Hindlimb muscle (tissue), 1 donor: ENCODE measurements at places on chromosomes 16 and 17. TPM values are rescaled to one million over a fixed set of nuclear protein-coding genes. Genes with fewer than 3 reads are reported as not detected.

- DNase-seq = no peak
These were observed 36.2 kb downstream of the ASPA start for GRCh38 chr17:3511852-3512504.

GRCh38 chr17:80295146-80295545, 34.5 kb downstream of the RNF213 start:
- DNase-seq = no peak

FBXL16 gene
- 0.52 TPM for polyA plus RNA-seq

CDRT15 gene
- polyA plus RNA-seq = 0.86 TPM

GRCh38 chr17:64291268-64291851, 28.3 kb upstream of the TEX2 start:
- no peak for DNase-seq

DNA sequence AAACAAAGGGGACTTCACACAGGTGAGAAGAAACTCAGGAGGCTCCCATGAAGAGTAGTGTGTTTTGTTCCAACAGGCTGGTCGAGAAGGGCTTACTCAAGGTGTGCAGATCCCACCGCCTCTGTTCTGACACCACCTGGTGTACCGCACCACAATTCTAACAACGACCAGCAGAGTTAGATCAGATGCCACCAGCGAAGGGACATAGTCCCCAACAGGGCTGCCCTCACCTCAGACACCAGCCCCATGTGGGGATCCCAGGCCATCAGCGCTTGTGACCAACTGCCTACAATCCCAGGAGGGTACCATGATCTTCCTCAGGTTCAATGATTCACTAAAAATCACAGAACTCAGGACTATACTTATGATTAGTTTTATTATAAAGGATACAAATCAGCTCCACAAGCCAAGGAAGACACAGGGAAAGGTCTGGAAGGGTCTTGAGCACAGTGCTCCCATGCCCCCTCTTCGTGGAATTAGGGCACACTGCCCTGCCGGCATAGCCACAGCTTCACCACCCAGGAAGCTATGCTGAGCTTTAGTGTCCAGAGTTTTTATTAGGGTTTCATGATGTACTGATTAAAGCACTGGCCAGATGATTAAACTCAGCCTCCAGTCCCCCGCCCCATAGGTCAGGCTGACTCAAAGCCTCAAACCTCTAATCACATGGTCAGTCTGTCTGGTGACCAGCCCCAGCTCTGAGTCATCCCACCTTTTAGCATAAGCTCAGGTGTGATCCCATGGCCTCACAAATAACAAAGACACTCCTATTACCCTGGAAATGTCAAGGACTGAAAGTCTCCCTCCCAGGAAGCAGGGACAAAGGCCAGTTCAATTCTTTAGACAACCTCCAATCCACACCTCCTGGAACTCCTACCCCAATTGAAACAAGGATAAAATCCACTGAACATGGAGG, 26.0 kb downstream of the TRIM25 start:
- no peak for DNase-seq

HOXB8 gene
- polyA plus RNA-seq = 0.49 TPM

FASN gene
- polyA plus RNA-seq = 34.7 TPM

SEZ6L2 gene
- polyA plus RNA-seq = 3.3 TPM

DNA sequence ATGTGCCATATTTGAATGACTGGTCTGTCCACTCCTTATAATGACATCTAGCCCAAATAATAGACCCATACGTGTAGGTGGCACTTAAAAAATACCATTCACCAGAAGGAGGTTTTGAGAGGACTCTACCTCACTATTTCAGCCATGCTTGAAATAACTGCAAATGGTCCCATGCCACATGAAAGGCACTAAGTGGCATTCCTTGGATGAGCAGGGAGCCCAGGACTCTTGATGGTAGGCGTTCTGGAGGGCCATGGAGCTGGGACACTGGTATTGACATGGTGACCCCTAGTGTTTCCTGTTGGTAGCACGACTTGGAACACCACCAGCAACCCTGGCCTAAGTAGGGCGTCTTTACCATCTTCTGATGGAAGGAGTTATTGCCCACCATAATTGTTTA, 148.7 kb upstream of the ZFHX3 start:
- DNase-seq = no peak

KRTAP9-8 gene
- polyA plus RNA-seq = not detected

TEKT1 gene
- not detected for polyA plus RNA-seq

C17orf67 gene
- 2.3 TPM for polyA plus RNA-seq

EFCAB5 gene
- 1.1 TPM for polyA plus RNA-seq

GRCh38 chr17:80846932-80847331, 144.7 kb upstream of the CHMP6 start:
- DNase-seq = no peak

GRCh38 chr17:36197387-36197703, 787 bp upstream of the CCL3L1 start:
- DNase-seq = no peak

DNA sequence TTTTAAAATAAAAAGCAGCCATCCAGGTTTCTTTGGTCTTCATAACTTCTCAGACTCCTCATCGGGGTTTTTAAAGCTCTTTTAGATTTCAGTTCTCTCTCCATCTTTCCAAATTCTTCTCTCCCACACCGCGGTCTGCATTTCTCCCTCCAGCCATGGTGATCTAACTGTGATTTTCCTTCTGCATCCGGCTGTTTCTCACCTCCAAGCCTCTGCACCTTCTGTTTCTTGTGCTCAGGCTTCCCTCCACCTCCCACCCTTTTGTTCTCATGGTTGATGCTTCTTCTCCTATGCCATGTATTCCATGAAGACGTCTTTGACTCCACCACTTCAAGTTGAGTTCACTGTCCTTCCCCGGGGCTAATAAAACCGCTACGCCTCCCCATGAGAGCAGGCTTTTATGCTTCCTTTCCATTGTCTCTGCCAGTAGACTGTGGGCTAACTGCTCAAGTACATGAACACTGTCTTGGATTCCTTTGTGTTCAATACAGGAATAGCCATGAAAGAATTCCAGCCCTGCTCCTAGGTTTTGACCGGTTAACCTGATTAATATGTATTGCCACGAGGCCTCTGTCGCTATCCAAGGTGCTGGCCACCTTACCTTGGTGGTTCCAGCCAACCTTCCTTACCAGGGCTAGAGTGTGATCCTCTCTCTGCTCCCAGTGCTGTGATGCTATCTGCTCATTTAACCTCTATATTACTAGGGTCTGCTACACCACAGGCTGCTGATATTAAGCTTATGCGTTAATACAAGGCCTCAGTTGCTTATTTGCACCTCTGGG, 625.1 kb downstream of the HS3ST4 start:
- no peak for DNase-seq

DNA sequence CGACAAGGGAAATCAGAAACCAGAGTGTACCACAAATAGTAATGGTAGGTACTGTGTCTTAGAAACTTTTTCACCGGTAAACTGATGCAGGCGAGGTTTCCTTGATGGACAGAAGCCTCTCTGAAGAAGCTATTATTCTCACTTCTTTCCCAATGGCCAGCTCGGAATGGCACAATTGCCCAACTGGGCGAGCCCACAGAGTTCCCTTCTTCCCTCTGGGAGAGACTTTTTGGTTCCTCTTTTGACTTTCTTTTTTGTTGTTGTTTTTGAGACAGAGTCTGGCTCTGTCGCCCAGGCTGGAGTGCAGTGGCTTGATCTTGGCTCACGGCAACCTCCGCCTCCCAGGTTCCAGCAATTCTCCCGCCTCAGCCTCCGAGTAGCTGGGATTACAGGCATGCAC, 16.9 kb downstream of the SLC43A2 start:
- no peak for DNase-seq

DNA sequence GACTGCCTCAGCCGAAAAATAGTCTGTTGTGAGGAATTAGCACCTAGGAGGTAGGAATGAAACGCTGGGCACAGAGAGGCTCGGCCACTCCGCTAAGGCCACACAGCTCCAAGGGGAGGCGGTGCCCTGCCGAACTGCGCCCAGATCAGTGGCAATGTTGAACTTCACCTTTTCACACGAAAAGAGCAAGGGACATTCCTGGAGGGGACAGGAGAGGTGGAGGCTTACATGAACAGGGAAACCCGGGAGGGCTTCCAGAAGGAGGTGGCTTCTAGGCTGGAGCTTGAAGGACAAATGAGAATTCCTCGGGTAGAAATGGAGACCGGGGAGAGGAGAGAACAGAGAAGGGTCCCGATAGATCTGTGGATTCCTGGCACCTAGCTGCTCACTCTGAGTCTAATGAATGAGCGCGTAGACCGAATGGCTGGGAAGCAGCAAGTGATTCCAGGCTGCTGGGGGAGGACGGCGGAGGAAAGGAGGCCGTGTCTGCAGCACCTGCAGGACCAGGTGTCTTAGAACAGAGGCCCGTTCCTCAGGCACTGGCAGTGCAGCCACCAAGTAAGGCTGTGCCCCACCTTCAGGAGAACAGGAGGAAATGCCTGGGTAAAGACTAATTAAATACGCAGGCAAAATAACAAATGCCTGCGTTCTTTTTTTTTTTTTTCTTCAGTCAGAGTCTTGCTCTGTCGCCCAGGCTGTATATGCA, 722 bp upstream of the SLC38A10 start:
- DNase-seq = no peak

- DNase-seq = no peak
These were observed 138.6 kb downstream of the CDH8 start for GRCh38 chr16:61897657-61898056.

DNA sequence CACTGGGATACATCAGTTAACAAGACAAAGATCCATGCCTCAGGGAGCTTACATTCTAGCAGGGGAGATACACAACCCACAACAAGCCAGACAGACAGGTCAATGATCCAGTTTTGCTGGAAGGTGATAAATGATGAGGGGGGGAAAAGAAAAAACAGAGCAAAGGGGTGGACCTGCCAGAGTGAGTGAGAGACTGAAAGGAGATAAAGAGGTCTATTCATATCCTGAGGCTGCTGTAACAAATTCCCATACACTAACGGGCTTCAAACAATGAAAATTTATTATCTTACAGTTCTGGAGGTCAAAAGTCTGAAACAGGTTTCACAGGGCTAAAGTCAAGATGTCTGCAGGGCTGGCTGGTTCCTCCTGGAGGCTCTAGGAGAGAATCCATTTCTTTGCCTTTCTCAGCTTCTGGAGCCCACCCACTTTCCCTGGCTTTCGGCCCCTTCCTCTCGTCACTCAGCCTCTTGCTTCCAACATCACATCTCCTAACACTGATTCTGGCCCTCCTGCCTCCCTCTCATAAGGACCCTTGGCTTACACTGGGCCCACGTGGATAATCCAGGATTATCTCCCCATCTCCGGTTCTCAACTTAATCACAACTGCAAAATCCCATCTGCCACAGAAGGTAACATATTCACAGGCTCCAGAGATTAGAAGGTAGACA, 81.5 kb downstream of the GAS7 start:
- DNase-seq = no peak

VPS25 gene
- 30.0 TPM for polyA plus RNA-seq

SLC13A2 gene
- not detected for polyA plus RNA-seq

ERI2 gene
- polyA plus RNA-seq = 18.2 TPM

GRCh38 chr16:55678161-55678821, 22.5 kb downstream of the SLC6A2 start:
- DNase-seq = peak; percentile 56

CES4A gene
- 2.6 TPM for polyA plus RNA-seq

- peak; percentile 87 for DNase-seq
These were observed at the start of gene KCTD13 for GRCh38 chr16:29925781-29926710. Gene KCTD13, minus strand, starts transcription at chr16:29926226. Its CDS starts 193 bp downstream, at chr16:29926033.

SRCIN1 gene
- 1.2 TPM for polyA plus RNA-seq

- no peak for DNase-seq
These were observed 231.6 kb upstream of the CDH5 start for GRCh38 chr16:66134875-66135274.

GRCh38 chr17:74610108-74610507, 13.4 kb downstream of the CD300E start:
- DNase-seq = no peak

SCRN2 gene
- 26.5 TPM for polyA plus RNA-seq

CBLN1 gene
- polyA plus RNA-seq = 1.1 TPM

DNA sequence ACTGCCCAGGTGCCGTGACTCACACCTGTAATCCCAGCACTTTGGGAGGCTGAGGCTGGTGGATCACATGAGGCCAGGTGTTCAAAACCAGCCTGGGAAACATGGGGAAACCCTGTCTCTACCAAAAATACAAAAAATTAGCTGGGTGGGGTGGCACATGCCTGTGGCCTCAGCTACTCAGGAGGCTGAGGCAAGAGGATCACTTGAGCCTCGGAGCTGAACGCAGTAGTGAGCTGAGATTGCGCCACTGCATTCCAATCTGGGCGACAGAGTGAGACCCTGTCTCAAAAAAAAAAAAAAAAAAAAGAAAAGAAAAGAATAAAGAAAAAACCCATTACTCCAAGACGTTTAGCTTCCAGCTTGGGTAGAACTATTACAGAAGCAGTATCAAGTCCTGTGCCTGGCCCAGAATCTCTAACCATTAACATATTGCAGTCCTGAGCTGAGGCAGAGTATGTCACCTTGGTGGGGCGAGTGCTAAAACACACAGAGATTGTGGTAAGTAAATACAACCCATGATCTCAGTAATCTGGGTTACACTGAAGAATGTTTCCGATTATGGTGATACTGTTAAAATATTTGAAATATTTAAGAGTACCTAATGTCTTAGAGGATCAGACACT, 23.2 kb upstream of the CFAP20 start:
- DNase-seq = no peak

DNA sequence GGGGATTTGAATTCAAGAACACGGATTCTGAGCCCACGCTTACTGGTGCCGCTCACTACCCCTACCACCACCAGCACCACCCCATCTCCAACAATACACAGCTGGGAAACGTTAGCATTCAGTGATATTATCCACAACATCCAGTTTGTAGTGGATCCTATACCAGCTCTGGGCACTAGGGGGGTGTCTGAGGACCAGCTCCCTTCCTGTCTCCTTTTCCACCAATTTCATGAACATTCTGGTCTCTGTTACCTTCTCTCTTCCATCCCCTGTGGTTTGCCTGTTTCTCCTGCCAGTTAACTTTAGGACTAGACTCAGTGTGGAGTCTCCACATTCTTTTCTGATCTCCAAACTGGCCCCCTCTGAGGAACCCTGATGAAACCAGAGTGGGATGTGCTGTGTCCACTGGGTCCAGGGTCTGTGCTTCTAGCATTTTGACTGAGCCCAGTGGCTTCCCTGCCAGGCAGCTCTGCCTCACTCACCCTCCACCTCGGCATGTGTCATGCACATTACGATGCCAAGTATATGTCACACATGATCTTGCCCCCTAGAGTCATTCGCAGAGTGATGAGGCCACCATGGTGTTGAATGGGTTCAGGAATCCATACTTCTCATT, 187.0 kb upstream of the CDH13 start:
- DNase-seq = no peak

NETO2 gene
- polyA plus RNA-seq = 16.7 TPM

DNA sequence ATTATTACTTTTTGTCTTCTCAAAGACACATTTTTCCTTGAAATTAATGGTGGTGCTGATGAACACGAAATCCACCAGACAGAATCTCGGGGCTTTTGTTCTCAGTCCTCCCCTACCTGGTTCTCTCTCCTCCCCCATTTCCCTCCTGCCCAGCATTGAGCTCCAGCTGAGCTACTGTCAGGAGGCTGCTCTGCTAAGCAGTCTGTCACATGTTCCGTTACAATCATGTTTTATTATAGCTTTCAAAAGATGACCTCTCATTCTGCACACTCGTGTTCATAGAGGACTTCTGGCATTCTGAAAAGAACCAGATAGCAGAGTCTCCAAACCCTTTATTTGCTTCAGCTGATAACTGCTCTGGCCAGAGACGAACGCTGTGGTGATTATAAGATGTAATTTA, 732.5 kb upstream of the RBFOX1 start:
- no peak for DNase-seq

PGP gene
- 15.7 TPM for polyA plus RNA-seq
